ENCODE measurements at places on chromosomes 4 and X. TPM values are rescaled to one million over a fixed set of nuclear protein-coding genes. Genes with fewer than 3 reads are reported as not detected.

DNA sequence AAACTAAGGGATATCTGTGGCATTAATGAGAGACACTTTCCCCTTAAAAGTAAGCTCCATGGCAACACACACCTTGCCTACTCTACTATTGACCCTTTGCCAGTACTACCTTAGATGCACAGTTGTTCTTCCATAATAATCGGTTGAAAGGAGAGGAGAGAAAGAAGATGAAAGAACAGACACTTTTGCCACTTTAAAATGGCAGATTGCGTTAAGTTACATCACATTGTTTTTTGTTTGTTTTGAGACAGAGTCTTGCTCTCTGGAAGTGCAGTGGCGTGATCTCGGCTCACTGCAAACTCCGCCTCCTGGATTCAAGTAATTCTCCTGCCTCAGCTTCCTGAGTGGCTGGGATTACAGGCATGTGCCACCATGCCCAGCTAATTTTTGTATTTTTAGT, 239.8 kb downstream of the SCFD2 start:
- H3K4me1 ChIP-seq: no peaks in the 10 kb centered on the region
- H3K4me3 ChIP-seq: no peak overlapping the region
- no peak overlapping the region for H3K27ac ChIP-seq

DNA sequence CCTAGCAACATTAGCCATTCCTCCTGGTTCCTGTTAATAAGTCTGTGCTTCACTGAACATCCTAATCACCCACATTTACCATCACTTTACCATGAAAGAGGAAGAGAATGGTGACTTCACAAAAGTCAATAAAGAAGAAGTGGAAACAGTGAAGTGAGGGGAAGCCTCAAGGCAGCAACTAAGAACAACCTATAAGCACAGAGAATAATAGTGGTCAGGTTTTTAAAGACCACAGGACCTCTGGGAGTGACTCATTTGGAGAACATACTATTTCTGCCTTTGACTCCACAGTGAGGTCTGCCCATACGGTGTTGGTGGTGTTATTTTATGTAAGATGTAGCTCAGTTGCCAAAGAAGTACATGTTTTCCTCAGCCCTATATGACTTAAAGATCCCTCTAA, 86.0 kb upstream of the TET2 start:
- H3K4me1 ChIP-seq: peaks cover 9% of the 10 kb centered on the region
- peak overlapping the region; percentile 43 for H3K4me3 ChIP-seq
- no peaks in the 10 kb centered on the region for H3K36me3 ChIP-seq
- peak overlapping the region; percentile 72 for H3K27ac ChIP-seq
- peak; percentile 55 for DNase-seq

- H3K27ac ChIP-seq: no peak overlapping the region
- no peaks in the 10 kb centered on the region for H3K4me1 ChIP-seq
- no peak overlapping the region for H3K4me3 ChIP-seq
- H3K27me3 ChIP-seq: no peaks in the 10 kb centered on the region
Observed at GRCh38 chr4:177323416-177323815, 13.7 kb downstream of the NEIL3 start.

DNA sequence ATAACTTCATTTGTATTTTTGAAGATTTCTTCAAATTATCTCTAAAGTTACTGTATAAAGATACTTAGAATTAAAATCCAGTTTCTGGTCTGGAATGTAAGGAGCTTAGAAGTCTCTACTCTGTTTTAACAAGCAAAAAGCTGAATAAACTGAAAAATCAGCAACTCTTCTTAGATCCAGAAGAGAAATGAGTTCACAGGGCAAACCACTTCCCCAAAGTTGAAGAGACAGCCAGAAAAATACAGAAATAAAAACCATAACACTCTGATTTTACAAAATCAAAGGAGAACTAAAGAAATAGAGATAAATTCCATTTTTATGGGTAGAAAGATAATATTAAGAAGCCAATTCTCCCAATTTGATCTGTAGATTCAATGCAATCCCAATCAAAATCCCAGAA, 1166.8 kb downstream of the ADGRL3 start:
- no peaks in the 10 kb centered on the region for H3K27me3 ChIP-seq
- DNase-seq: no peak
- H3K4me1 ChIP-seq: no peaks in the 10 kb centered on the region
- no peak overlapping the region for H3K27ac ChIP-seq

DNA sequence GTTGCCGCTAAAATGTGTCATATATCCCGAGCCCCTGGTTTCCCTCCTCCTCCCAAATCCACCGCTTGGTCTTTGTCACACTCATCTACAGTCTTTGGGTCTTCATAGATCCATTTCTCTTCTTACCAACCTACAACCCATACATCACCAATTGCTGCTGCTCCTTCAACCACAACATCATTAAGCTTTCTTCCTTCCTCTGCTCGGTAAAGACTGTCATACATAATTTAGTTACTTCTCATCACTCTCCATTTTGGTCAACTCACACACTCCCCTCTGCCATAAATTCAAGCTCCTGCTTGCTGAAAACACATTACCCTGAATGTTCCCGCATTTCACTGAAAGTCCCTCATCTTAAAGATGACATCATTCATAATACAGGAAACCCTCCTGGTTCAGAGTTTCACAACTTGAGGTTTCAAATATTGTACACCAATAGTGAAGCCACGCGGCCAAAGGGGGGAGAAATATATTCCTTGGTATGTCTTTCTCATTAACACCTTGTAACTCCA, 1.7 kb upstream of the DCTD start:
- no peak for DNase-seq
- no peak overlapping the region for H3K4me3 ChIP-seq
- no peak overlapping the region for H3K27ac ChIP-seq
- H3K27me3 ChIP-seq: no peaks in the 10 kb centered on the region
- H3K36me3 ChIP-seq: peaks cover 2% of the 10 kb centered on the region
- H3K4me1 ChIP-seq: no peaks in the 10 kb centered on the region

Gene DEFB131A
- total RNA-seq: not detected

Gene WAS
- not detected for total RNA-seq

- no peaks in the 10 kb centered on the region for H3K4me1 ChIP-seq
- no peaks in the 10 kb centered on the region for H3K36me3 ChIP-seq
- no peak overlapping the region for H3K27ac ChIP-seq
- DNase-seq: no peak
- no peaks in the 10 kb centered on the region for H3K27me3 ChIP-seq
Observed at GRCh38 chr4:36013206-36013605, 231.1 kb downstream of the ARAP2 start.

GRCh38 chrX:97397371-97397770, 513.7 kb downstream of the RPA4 start:
- no peak for DNase-seq
- no peaks in the 10 kb centered on the region for H3K36me3 ChIP-seq
- no peak overlapping the region for H3K27ac ChIP-seq
- H3K4me1 ChIP-seq: no peaks in the 10 kb centered on the region
- no peaks in the 10 kb centered on the region for H3K27me3 ChIP-seq

DNA sequence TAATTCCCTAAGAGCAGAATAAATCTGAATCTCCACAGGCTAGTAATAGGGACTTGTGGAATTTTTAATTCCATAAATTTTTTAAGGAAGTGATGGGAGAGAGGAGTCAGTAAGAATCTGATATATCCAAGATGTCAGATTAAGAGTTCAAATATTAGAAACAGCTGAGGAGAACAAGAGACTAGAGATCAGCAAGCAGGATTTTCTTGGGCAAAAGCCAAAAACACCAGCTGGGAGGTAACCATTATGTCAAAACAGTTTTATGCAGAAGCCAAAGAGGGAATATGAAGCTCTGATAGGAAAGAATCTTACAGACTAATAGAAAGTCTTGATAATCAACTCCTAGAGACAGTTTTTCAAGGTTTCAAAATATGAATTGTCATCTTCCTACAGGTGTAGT, 72.2 kb upstream of the RBPJ start:
- no peaks in the 10 kb centered on the region for H3K27me3 ChIP-seq
- peak overlapping the region; percentile 21 for H3K27ac ChIP-seq
- peaks cover 27% of the 10 kb centered on the region for H3K4me1 ChIP-seq
- H3K4me3 ChIP-seq: no peak overlapping the region

DNA sequence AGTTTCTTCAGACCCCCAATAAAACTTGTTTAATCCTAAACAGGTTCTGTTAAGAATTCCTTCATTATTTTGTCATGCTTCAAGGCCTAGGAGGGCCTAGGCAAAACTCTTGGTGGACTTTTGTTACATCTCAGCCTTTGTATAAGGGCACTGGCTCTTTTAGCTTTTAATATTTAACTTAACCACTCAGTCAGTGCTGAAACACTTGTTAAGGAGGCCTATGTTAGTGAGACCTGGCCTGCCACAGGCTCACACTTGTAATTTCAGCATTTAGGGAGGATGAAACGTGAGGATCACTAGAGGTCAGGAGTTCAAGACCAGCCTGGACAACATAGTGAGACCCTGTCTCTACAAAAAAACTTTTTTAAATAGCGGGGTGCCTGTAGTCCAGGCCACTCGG, 32.7 kb upstream of the PGK1 start:
- no peak overlapping the region for H3K27ac ChIP-seq
- H3K4me1 ChIP-seq: no peaks in the 10 kb centered on the region
- H3K36me3 ChIP-seq: no peaks in the 10 kb centered on the region
- H3K4me3 ChIP-seq: no peak overlapping the region
- no peak for DNase-seq

DNA sequence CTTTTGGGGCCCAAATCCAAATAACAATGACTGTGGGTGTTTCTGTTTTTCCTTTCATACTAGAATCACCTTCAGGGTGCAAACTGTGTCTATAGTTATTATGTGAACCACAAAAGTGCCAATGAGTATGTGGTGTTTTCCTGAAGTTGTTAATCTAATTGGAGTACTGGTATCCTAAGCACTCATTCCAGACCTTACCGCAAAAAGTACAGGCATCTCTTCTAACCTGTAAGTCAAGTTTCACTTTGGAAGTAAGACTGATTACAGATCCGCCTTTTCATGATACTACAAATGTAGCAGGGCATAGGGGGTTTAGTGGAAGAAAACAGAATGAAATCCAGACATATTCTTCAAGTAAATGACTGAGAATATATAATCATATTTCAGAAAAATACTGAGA, 16.1 kb downstream of the COQ2 start:
- H3K4me1 ChIP-seq: no peaks in the 10 kb centered on the region
- H3K4me3 ChIP-seq: no peak overlapping the region
- peaks cover 9% of the 10 kb centered on the region for H3K36me3 ChIP-seq
- H3K27ac ChIP-seq: no peak overlapping the region
- DNase-seq: no peak
- H3K27me3 ChIP-seq: no peaks in the 10 kb centered on the region

Gene ARX
- not detected for total RNA-seq

Gene KLKB1
- total RNA-seq: not detected

All from SJCRH30 (cell line).